Activated CD4-positive, alpha-beta memory T cell treated with anti-CD3 and anti-CD28 coated beads for 36 hours (primary cell): ENCODE measurements at places on chromosomes 16 and 17.

DNA sequence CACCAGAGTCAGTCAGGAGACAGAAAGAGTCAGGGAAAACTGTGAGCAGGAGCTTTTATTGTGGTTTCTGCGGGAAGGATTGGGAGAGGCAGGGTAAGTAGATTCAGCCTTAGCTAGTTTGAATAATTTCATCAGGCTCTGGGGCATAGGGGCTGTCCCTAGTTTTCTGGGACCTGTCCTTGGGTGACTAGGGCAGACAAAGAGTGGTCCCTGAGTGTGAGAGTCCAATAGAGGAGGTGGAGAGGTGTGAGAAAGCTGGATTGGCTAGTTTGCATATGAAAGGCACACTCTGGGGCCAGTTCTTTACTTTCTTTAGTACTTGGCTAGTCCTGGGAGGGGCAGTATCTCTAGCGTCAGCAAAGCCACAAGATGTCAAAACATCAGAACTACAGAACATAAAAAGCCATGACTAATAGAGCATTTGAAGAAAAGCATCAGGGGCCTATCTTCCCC lies 255.6 kb downstream of the HS3ST3A1 start:
- peak; percentile 11 for DNase-seq

- DNase-seq, result no peak
Measured at GRCh38 chr17:693791-694638, 20.6 kb downstream of the VPS53 start.

- peak; percentile 25 for DNase-seq
Measured at GRCh38 chr16:83458612-83459011, 349.2 kb upstream of the HSBP1 start.

DNA sequence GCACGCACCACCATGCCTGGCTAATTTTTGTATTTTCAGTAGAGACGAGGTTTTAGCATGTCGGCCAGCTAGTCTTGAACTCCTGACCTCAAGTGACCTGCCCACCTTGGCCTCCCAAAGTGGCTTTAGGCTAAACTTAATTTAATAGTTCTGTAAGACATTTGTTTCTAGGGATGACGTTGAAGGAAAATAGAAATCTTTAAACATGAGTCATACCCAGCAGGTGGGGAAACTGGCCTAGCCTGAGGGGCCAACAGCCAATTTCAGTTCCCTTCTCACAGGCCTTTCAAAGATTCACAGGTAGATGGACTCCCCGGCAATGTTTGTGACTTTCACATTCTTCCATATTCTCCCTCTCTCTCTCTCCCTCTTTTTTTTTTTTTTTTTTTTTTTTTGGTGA lies 18.1 kb upstream of the ITPRIPL2 start:
- no peak for DNase-seq

GRCh38 chr17:31654936-31655335 lies 204.1 kb downstream of the COPRS start:
- peak; percentile 41 for DNase-seq

GRCh38 chr16:84907575-84907974 lies 87.8 kb downstream of the CRISPLD2 start:
- no peak for DNase-seq
